ENCODE measurements at places on chromosomes 13 and 19.

DNA sequence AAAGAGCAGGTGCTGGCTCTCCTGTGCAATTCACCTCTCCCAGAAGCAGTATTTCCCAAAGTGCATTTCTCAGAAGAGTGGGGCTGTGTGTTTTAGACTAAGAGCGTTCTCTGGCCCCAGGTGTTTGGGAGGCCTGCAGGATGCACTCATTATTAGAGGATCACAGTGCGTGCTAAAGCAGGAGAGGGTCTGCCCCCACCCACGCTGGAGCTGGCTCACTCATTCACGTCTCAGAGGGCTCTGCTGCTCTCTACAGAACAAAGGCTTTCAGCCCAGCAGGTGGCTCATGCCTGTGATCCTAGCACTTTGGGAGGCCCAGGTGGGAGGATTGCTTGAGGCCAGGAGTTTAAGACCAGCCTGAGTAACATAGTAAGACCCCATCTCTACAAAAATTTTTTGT, 756.7 kb downstream of the UQCRFS1 start:
- DNase-seq, result peak; percentile 16

GRCh38 chr13:26412263-26412662, 145.2 kb upstream of the WASF3 start:
- no peak for DNase-seq

- DNase-seq, result peak; percentile 27
Measured at GRCh38 chr13:78121459-78122348, 203.1 kb upstream of the EDNRB start.

- peak; percentile 61 for DNase-seq
Measured at GRCh38 chr19:58218899-58219298, 9.8 kb upstream of the ZNF544 start.

DNA sequence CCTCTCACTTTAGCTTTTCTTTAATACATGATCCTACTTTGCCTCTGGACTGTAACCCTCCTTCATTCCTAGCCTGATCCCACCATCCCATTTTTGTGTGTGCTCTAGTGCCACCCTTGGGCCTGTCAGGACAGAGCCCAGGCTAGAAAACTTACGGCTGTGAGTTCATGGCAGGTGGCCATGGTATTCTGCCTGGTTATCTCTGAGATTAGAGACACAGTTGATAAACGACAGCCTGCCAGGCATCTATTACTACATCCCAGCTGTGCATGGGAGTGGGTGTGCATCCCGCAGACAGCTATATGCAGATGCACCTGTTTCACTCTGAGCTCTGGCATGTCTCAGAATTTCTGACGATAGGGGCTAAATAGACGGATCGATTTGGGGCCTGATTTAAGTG, 110.9 kb downstream of the HS6ST3 start:
- DNase-seq, result no peak

- peak; percentile 76 for DNase-seq
Measured at GRCh38 chr13:45615501-45616101, at the start of gene ERICH6B. ERICH6B (minus strand) TSS chr13:45615739; CDS start chr13:45597005, 18,734 bp downstream.

GRCh38 chr13:35723053-35723461, 246.6 kb upstream of the MAB21L1 start:
- DNase-seq, result no peak

DNA sequence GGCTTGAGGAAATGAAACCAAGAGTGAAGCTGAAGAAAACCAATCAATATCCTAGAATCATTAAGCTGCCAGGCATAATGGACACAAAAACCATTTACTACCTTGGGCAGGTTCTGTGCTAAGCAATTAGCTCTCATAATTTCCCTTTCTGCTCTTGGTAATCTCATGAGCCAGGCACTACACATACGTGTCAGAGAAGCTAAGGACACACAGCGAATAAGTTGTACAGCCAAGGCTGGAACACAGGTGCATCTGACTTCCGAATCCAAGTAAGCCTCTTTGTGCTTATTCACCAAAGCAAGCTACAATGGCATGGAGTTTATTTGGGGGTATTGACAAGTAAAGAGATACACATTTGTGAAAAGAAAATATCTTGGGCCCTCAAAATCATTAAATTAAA, 1343.9 kb upstream of the MIR17HG start:
- no peak for DNase-seq

DNA sequence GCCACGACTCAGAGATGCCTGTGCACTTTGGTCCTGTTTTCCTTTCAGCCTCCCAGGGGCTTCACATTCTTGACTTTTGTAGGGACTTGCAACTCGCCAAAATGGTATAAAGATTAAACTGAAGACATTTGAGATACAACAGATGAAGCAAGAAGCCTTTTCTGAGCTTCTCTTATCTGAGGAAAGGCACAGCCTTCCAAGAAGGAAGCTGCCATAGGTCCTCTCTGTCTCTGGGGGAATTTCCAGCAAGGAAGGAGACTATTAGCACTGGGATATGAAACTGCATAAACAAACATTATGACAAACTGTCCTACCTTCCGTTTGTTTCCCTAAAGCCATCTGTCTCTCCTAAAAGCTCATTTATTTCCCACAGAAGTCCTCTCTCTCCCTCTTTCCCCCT, 39.3 kb downstream of the TGDS start:
- DNase-seq, result no peak

GRCh38 chr13:43431290-43431716, 355.5 kb downstream of the ENOX1 start:
- DNase-seq, result no peak

GRCh38 chr19:54518844-54519243, 16.2 kb downstream of the LAIR2 start:
- no peak for DNase-seq

DNA sequence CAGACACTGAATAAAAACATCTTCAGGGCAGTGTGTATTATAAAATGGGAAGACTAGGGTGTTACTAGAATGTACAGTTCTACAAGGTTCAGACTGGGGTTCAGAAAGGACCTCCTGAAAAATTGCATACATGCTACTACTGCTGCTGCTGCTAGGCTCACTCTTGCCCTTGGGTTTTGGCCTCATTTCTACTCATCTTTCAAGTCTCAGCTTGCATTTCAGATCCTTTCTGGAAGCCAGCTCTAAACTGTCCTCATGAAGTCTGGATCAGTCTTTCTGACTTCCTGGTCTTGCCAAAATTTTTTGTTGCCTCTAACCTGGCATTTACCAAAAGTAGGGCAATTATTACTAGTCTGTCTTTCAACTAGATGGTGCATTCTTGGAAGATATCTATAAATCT, 393.3 kb downstream of the DIAPH3 start:
- DNase-seq, result no peak

DNA sequence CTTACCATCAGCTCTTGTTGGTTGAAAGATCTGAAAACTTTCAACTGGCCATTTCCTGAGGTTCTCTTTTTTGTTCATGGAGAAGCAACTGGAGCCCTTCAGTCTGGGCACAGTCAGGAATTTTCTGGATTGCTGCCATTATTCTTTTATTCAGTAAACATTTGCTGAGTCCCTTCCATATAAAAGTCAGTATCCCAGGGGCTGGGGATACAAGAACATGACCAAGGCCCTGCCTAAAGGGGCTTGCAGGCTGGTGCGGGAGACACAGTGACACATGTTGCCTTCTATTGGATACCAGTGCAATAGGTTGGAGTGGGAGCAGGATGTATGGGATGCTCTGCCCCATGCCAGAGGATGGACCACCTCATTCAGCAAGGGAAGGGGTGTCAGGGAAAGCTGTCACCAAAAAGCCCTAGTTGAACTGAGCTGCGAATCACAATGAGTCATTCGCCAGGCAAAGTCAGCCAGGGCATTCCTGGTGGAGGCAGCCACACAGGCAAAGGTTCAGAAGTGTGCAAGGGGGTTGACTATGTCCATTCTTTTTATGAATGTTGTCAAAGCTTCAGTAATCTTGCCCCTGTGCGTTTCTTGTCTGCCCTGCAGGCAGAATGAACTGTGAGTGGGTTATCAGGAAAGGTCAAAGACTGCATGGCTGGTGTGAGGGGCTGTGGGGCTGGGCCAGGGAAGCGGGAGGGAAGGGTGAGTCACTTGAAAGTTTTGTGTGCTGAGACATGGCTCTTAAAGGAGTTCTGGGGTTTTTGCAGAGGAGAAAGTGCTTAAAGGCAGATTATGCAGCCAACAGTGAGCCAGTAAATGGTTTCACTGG, 395.9 kb downstream of the KCNRG start:
- no peak for DNase-seq

DNA sequence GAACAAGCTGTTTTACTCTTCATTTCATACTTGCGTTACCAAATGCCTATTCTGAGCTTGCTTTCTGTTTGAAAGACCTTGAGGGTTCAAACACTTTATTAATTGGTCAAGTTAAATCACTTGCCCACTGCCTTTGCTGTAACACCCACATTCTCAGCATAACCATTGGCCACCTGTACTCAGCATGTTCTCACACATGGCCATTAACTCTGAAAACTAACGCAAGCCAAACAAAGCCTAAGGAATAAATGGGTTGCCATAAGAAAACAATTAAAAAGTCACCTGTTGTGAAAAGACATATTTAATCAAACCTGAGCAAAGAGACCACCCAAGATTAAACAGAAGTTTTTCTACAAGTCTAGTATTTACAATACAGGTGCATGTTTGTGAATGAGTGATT, 517.2 kb upstream of the SPRY2 start:
- DNase-seq, result no peak

DNA sequence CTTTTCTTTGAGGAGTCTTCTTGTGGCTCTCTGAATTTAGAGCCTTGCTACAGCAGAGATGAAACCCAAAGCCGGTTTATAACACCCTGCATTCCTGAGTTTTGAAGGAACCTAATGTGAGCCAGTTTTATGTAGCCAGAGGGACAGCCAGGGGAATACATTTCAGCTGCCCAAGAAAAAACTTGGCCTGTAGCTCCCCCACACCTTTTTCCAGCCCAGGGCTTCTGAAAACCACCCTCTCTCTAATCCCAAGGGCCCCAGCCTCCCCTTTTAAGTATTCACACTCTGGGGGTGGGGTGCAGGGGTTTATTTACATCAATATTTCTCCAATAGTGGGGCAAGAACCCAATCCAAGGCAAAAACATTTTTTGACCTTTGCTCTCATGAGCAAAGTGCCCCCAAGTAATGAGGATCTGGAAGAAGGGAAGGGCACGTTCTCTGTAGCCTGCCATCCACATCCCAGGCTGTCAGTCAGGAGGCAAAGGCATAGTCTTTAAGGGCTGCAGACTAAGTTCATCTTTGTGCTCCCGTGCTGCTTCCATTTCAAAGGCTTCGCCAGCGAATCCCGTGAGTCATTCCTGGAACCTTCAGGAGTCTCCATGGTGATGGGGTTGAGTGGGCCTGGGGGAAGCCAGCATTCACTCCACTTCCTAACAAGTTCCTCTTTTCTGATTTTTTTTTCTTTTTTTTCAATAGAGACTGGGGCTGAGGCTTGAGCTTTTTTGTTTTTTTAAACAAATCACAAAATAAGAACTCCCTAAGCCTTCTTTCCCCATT, 33.2 kb upstream of the MEDAG start:
- peak; percentile 51 for DNase-seq

- DNase-seq, result peak; percentile 53
Measured at GRCh38 chr19:1745589-1746031, 7.7 kb upstream of the ONECUT3 start.

- no peak for DNase-seq
Measured at GRCh38 chr13:59744747-59745391, 418.9 kb downstream of the DIAPH3 start.

- DNase-seq, result peak; percentile 71
Measured at GRCh38 chr19:18349524-18350128, 9.2 kb downstream of the PGPEP1 start.

GRCh38 chr19:1773184-1773583, 19.9 kb downstream of the ONECUT3 start:
- DNase-seq, result no peak

DNA sequence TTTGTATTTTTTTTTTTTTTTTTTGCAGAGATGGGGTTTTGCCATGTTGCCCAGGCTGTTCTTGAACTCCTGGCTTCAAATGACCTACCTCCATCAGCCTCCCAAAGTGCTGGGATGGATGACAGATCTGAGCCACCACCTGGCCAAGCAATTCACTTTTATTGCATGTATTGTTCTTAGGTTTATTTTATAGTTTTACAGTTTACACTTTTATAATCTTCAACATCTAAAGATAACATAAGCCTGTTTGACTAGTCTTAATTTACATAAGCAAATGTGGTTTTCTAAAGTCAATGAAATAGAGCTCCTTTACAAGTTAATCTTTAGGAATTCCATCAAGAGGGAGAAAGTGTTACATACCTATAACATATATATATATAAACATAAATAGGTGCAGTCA, 9.5 kb upstream of the MPV17L2 start:
- no peak for DNase-seq

GRCh38 chr19:29559743-29560142, 33.9 kb downstream of the VSTM2B start:
- DNase-seq, result no peak

DNA sequence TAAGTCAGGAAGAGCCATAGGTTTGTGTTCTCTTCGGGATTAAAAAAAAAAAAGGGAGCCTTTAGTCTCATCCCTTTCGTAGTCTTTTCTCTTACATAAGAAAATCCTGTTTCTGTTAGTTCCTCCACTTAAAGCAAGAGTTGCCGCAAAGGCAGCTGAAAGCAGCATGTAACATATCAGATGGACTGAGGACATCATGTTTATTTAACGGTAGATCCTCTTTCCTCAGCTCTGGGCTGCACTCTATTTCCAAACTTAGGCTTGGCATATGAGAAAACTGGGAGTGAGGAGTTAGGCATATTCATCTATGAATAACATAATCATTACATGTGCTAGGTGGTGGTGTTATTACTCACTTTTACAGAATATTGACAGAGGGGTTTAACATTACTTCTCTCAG, 391.2 kb downstream of the KLF12 start:
- DNase-seq, result no peak

DNA sequence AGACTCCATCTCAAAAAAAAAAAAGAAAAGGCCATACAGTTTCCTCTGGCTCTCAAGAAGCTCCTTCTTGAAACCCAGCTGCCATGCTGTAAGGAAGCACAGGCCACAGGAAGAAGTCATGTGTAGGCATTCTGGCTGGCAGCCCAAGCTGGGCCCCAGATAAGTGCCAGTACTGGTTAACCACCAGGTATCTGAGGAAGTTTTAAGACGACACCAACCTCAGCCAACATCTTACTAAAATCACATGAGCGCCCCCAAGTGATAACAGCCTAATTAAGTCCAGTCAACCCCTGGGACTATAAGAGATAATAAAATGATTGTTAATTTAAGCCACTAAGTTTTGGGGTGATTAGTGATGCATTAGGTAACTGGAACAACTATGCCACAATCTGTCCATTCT, 27.4 kb upstream of the AKT2 start:
- DNase-seq, result no peak

DNA sequence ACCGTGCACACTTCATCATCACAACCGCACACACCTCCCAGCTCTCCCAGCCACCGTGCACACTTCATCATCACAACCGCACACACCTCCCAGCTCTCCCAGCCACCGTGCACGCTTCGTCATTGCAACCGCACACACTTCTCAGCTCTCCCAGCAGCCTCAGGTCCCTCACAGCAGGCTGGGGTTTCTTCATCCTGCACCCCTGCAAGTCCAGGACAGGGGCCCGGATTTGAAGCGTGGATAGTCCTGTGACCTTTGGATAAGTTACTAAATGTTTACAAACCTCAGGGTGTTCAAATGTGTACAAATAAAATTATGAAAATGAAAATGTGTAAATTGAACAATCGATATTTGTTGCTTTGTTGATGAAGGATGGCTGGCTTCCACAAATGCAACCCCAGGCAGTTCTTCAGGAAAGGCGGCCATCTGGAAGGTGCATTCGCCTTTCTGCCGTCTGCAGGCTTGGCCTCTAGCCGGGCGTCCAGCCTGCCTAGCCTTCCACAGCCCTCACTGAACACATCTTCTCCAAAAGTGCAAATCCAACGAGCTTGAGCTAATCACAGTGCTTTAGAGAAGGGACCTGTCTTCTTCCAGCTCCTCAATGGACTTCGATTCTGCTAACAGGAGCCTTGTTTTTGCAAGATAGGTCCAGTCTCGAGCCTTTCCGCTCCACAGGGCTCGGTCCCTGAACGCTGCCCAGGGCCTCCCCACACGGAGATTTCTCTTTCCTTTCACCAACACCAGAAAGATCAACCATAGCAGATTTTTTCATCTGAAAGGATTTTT, 74.2 kb downstream of the SPACA7 start:
- DNase-seq, result no peak

Measured in WTC11 (cell line).